Omental fat pad (tissue), 4 donors: ENCODE measurements at places on chromosomes 12 and 14. TPM values are rescaled to one million over a fixed set of nuclear protein-coding genes. Genes with fewer than 3 reads are reported as not detected.

GRCh38 chr14:64184103-64184729 lies 110.0 kb downstream of the ESR2 start:
- DNase-seq, result no peak

Gene PTHLH
- total RNA-seq, result not detected

Gene IKBIP
- total RNA-seq, result 22.5 TPM

GRCh38 chr12:70078161-70078560 lies 165.1 kb upstream of the CNOT2 start:
- no peak for DNase-seq

DNA sequence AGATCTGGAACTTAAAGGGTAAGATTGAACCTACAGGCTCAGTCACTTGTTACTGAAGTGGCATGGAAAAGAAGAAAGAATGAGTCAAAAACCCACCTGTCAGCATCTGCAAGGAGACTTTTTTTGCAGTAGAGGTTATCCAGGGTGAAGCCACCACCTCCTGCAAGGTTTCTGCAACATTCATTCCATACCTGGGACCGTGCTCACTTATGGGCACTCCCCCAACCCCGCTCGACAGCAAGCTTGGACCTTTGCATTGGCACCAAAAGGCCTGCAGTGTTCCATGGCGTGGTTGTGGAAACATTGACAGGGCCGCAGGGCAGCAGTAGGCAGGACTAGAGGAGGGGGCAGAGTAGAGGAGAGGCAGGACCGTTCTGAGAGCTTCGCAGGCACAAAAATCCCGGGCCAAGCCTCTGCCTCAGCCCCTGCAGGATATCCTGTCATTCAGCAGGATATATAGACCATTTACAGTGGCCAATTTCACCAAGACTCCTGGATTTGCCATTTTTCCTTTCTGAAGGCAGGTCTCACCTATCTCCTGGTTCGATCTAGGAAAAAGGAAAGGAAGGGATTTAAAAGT lies at the start of gene STAB2:
Gene STAB2, plus strand, starts transcription at position 483 of the 580 bp plus-strand sequence. CDS start 204 bp downstream, outside the sequence.
- DNase-seq, result no peak

Gene OXA1L
- 99.3 TPM for total RNA-seq

DNA sequence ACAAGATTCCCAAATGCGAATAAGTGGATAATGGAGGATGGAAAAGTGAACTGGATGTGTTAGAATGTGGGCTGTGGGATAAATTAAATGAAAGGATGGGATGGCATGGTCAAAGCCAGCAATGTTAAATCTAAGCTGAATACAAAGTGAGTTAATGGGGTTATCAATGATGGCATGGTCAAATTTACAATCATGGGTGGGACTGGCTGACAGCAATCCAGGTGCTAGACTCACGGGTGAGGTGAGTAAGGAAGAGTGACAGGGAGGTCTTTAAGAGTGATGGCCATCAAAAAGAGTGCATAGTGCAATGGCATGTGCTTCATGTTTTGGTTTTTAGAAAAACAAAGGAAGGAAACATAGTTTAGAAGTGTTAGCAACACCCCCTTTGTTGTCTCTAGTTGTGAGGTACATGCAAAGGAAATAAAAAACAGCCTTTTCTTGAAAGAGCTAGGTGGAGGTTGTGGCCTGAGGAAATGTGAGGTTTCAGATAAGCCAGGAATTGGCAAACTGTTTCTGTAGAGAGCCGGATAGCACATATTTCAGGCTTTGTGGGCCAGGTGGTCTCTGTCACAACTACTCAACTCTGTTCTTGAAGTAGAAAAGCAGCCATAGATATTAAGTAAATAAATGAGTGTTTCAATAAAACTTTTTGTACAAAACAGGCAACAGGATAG lies 328.7 kb downstream of the RPL10L start:
- no peak for DNase-seq

Gene TAS2R20
- 4.6 TPM for total RNA-seq

DNA sequence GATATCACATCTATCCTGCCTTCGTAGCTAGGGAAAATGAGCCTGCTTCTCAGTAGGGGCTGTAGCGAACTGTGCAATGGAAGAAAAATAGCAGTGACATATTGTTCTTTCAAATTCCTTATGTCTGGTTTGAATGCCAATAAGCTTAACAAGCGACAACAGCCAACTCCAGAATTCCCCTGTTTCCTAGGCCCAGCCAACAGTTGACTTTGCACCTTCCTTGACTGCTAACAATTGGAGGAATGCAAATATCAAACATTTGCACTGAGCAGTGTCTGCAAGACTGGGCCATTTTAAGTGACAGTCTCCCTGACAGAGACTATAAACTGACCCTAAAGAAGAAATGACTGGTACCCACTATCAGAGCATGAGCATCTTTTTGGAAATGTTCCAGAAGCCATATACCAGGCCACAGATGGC lies 12.0 kb upstream of the SERPINA1 start:
- DNase-seq, result no peak

- no peak for DNase-seq
Observed at GRCh38 chr14:87805315-87805723, 187.7 kb downstream of the GALC start.

GRCh38 chr12:48979602-48980388 lies 1.7 kb downstream of the WNT1 start:
- DNase-seq, result no peak

DNA sequence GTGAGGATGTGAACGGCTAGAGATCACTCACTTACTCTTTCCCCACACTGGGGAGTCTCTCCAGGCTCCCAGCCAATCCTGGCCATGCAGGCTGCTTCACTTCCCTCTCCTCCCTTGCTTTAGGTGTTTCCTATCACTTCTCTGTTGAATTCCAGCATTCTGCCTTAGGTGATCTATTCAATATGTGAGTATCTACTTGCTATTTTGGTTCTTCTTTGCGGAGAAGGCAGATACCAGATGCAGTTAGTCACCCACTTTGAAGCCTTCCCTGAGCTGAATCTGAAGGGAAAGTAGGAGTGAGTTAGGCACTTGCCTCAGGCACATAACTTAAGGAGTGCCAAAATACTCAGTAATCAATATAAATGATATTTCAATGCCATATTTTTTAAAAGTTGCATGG lies 36.0 kb upstream of the FAR2 start:
- no peak for DNase-seq

Gene ZNF605
- 9.6 TPM for total RNA-seq

GRCh38 chr12:105861227-105861626 lies 277.5 kb downstream of the NUAK1 start:
- no peak for DNase-seq
